ENCODE measurements at places on chromosomes 7 and 10.

DNA sequence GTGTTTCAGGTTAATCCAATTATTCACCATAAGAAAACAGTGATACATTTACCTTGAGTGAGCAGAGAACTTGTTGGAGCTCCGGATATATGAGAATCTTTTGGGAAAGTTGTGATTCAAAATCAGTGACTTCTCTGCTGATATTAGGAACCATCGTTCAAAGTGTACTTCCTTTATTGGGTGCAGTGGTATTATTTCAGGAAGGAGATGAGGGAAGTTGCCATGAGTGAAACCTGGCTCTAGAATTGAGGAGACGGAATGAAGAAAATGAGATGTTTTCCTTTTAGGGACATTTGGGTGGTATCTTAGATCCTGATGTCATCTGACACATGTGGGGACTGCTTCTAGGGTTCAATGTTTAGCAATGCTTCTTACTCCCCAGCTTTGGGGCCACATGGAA, 343.9 kb downstream of the ABCA13 start:
- no peak for DNase-seq

GRCh38 chr10:132706701-132707100, 79.2 kb downstream of the NKX6-2 start:
- no peak for DNase-seq

GRCh38 chr10:99975106-99975829, 34.5 kb downstream of the DNMBP start:
- DNase-seq, result no peak

DNA sequence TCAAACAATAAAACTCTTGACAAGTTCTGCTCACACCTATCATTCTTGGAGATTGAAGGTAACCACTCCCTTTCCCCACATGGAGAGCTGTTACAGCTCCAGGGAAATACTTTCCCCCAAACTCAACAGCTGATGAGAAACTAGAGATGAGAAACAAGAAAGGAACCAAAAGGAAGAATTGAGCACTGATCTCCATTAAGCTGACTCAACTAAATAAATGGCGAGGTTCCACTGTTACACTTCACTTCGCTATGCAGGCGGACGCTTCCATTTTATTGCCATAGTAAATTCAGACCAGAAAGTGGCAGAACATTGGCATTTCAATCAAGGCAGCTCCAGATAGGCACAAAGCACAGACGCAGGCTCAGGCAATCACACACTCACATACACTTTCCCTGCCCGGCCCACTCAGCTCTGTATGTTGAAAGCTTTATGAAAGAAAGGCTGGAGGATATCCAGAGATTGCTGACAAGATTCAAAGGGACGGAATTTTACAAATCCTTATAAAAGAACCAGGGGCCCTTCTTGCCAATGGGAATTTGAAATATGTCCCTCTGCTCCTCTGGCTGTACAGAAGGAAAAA, 11.5 kb upstream of the YAE1 start:
- DNase-seq, result no peak

DNA sequence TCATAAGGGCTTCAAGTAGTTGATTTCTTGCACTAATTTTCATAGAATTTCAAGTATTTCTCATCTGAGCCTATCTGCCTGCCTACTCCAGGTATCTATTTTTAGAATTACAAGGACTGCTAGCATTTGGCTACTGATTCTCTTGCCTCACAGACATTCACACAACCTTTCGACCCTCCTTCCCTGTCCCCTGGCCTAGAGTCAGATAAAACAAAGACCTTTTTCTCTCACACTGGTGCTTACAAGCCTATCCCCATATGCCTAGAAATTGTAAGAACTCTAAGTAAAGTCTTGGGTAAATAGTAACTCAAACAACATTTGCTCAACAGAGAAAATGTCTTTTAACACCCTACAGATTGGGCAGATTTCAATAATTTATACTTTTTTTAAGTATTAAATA, 6.3 kb downstream of the GPAM start:
- DNase-seq, result no peak

GRCh38 chr7:37435156-37435855, 13.4 kb downstream of the ELMO1 start:
- no peak for DNase-seq

- no peak for DNase-seq
Measured at GRCh38 chr7:41098846-41099245, 604.0 kb downstream of the INHBA start.

Data from NCI-H187 (cell line).